ENCODE measurements at places on chromosomes 1 and 21. TPM values are rescaled to one million over a fixed set of nuclear protein-coding genes. Genes with fewer than 3 reads are reported as not detected.

- H3K4me3 ChIP-seq: peak overlapping the region; percentile 93
- no peaks in the 10 kb centered on the region for H3K27me3 ChIP-seq
- no peak for DNase-seq
- peaks cover 7% of the 10 kb centered on the region for H3K4me1 ChIP-seq
- H3K27ac ChIP-seq: no peak overlapping the region
Measured at GRCh38 chr1:151763990-151764389, 694 bp upstream of the MRPL9 start.

GRCh38 chr1:8649027-8649426, 168.4 kb downstream of the RERE start:
- H3K27me3 ChIP-seq: no peaks in the 10 kb centered on the region
- no peak overlapping the region for H3K27ac ChIP-seq
- H3K4me1 ChIP-seq: peaks cover 14% of the 10 kb centered on the region
- no peak overlapping the region for H3K4me3 ChIP-seq
- no peak for DNase-seq
- H3K36me3 ChIP-seq: no peaks in the 10 kb centered on the region

DNA sequence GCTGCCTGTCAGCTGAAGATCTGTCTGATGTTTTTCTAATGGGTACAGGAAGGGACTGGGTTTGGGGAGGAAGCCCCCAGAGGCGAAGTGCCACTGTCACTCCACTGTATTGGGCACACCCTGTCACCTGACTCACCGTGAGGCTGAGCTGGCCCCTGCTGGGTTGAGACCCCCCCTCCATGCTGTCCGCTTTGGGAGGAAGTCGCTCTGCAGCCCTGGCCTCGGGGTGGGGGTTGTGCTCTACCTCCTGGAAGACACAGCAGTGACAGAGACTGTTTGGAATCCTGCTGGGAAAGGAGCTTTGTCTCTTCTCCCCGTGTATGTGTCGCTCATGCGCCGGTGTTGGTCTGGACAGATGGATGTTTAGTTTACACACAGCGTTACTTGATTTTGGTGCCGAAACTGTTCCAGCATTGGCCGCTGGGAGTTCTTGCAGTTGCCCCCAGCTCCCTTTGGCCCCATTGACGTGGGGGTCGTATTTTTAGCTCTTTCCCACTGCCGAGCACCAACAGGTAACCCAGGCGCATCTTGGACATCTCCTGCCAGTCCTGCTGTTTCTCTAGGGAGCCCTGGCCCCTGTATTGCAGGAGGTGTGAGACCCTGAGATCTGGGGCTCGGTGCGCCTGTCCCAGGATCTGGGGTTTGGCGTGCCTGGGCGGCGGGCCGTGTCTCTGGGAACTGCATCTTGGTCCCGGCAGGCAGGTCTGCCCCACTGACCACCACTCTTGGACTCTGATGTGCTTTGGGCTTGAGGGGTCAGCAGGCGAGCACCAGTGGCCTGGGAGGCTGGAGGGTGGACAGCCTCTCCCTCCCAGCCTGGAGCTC, 30.3 kb downstream of the SLX9 start:
- H3K27ac ChIP-seq: no peak overlapping the region
- no peaks in the 10 kb centered on the region for H3K27me3 ChIP-seq
- H3K4me3 ChIP-seq: no peak overlapping the region
- H3K36me3 ChIP-seq: no peaks in the 10 kb centered on the region
- H3K4me1 ChIP-seq: no peaks in the 10 kb centered on the region

DNA sequence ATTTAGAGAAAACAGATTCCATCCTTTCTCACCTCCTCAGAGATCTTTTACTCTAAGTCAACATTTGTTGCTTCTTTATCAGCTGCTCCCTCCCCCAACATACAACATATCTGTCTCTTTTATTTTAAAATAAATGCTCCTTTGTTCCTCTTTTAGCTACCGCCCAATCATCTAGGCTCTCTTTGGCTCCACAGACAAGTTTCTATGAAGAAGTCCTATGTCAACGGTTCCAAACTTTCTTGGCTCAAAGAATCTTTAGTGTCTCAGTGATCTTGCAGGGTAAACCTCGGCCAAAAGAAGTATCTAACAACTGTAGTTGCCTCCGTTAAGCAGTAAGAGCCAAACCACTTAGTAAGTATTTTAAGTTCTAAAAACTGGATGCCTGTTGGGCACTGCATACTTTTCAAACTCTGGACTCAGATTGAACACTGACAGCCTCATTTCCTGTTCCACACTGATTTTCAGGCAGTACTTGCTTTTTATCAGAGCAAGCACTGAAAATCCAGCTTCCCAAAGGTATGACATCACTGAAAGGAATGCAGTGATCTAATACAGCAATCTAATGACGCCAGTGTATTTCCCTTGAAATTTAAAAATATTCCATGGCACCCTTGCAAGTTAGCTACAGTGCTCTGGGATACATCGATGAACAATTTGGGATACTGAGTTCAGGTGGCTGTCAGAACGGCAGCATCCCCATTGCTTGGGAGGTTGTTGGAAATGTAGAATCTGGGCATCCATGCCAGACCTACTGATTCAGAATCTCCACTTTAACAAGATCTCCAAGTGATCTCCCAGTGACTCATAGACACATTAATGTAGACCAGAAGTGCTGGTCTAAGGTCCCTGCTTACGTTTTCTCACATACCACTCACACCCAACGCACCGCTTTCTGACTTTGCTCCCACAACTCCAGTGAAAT, 26.8 kb downstream of the EGLN1 start:
- no peak for DNase-seq
- H3K4me1 ChIP-seq: no peaks in the 10 kb centered on the region
- H3K4me3 ChIP-seq: no peak overlapping the region
- H3K27ac ChIP-seq: no peak overlapping the region
- no peaks in the 10 kb centered on the region for H3K27me3 ChIP-seq

DNA sequence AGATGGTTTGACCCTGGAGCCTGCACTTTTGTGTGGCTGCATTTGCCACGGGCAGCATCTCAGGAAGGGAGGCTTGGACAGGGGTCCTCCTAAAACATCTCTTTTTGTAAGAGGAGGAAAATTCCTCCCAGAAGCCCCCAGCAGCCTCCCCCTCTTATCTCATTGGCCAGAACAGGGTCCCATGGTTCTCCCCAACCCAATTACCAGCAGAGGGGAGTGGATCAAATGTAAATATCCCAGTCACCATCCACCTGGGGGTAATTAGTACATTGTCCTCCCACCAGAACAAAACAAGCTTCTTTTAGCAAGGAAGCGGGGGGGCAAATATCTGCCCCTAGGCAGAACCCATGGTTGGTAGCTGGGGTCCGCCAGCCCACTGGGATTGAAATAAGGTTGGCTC, 44.7 kb upstream of the TENT5B start:
- no peaks in the 10 kb centered on the region for H3K27me3 ChIP-seq
- peaks cover 26% of the 10 kb centered on the region for H3K4me1 ChIP-seq
- peak overlapping the region; percentile 53 for H3K27ac ChIP-seq
- peak; percentile 28 for DNase-seq
- H3K36me3 ChIP-seq: no peaks in the 10 kb centered on the region
- H3K4me3 ChIP-seq: no peak overlapping the region

GRCh38 chr1:93798291-93798690, 80.7 kb downstream of the DNTTIP2 start:
- H3K36me3 ChIP-seq: no peaks in the 10 kb centered on the region
- H3K4me1 ChIP-seq: no peaks in the 10 kb centered on the region
- DNase-seq: no peak

- H3K27ac ChIP-seq: no peak overlapping the region
- peaks cover 62% of the 10 kb centered on the region for H3K27me3 ChIP-seq
- H3K36me3 ChIP-seq: no peaks in the 10 kb centered on the region
- DNase-seq: no peak
- no peak overlapping the region for H3K4me3 ChIP-seq
- no peaks in the 10 kb centered on the region for H3K4me1 ChIP-seq
Measured at GRCh38 chr1:165138960-165139359, 217.6 kb downstream of the LMX1A start.

GRCh38 chr1:47378147-47378546, 37.9 kb upstream of the FOXE3 start:
- H3K4me3 ChIP-seq: no peak overlapping the region
- H3K27me3 ChIP-seq: no peaks in the 10 kb centered on the region
- H3K4me1 ChIP-seq: no peaks in the 10 kb centered on the region
- H3K36me3 ChIP-seq: peaks cover 8% of the 10 kb centered on the region

- H3K4me1 ChIP-seq: no peaks in the 10 kb centered on the region
- H3K4me3 ChIP-seq: no peak overlapping the region
- no peak for DNase-seq
- H3K27me3 ChIP-seq: no peaks in the 10 kb centered on the region
- H3K27ac ChIP-seq: no peak overlapping the region
Measured at GRCh38 chr1:106360252-106360651, 696.2 kb upstream of the PRMT6 start.

Gene ENTREP3
- total RNA-seq: 4.8 TPM

DNA sequence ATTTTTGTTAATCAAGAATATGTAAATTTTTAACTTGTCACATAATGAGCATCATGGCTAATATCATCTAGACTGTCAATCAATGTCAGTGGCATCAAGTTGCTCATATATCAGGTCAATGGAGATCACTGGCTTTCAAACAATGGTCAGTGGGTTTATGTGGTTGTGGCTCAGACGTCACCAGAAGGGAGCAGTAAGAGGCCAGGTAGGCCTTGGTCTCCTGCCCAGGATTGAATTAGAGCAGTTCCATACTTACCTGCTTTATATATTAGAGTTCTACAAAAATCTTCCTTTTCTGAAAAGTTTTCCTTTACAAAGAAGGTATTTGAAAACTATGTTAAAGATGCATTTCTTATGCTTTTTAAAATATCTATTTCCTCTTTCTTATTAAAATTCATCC, 206.3 kb upstream of the B3GALT2 start:
- H3K4me3 ChIP-seq: no peak overlapping the region
- H3K27me3 ChIP-seq: no peaks in the 10 kb centered on the region
- no peak overlapping the region for H3K27ac ChIP-seq
- H3K36me3 ChIP-seq: no peaks in the 10 kb centered on the region

- no peaks in the 10 kb centered on the region for H3K36me3 ChIP-seq
- DNase-seq: no peak
- H3K27me3 ChIP-seq: peaks cover 54% of the 10 kb centered on the region
- H3K4me1 ChIP-seq: peaks cover 15% of the 10 kb centered on the region
Measured at GRCh38 chr1:18602533-18603211, 28.0 kb upstream of the PAX7 start.

GRCh38 chr1:94884507-94884906, 42.4 kb downstream of the CNN3 start:
- H3K36me3 ChIP-seq: no peaks in the 10 kb centered on the region
- peaks cover 52% of the 10 kb centered on the region for H3K4me1 ChIP-seq
- peak overlapping the region; percentile 85 for H3K27ac ChIP-seq

DNA sequence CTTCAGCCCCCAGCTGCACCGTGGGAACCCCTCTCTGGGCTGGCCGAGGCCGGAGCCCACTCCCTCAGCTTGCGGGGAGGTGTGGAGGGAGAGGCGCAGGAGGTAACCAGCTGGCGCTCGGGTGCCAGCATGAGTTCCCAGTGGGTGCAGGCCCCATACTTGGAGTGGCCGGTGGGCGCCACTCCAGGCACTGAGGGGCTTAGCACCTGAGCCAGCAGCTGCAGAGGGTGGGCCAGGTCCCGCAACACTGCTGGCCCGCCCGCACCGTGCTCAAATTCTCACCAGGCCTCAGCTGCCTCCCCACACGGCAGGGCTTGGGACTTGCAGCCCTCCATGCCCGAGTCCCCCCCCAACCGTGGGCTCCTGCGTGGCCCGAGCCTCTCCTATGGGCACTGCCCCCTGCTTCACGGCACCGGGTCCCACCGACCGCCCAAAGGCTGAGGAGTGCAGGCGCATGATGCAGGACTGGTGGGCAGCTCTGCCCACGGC, 47.2 kb downstream of the LRRC53 start:
- no peak overlapping the region for H3K27ac ChIP-seq
- H3K36me3 ChIP-seq: no peaks in the 10 kb centered on the region
- DNase-seq: no peak
- H3K4me3 ChIP-seq: no peak overlapping the region

DNA sequence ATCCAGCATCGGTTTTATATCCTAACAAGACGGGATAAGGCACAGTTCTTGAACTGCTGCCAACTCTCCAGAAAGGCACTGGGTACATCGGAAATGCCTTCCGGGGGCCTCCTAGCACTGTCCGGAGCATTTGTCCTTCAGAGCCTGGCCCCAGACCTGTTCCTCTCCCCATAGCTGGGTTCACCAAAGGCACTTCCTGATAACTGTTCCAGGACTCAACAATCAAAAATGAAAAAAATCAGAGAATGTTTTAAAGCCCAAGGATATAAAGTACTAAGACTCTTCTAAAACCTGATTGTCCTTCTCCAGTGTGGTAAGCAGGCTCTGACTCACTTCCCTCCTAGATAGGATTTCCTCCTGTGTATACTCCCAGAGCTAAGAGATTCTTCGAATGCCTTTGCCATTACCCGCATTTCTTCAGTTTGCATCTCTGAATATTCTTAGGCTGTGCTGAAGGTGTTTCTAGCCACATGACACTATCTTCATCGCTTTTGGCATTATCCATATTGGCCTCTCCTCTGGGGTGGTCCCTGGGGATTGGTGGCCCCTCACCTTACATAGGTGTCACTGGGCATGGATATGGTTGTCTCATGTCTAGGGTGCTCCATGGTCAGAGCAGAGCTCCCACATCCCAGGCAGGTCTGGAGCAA, 112.9 kb downstream of the ZBTB18 start:
- no peaks in the 10 kb centered on the region for H3K4me1 ChIP-seq
- no peaks in the 10 kb centered on the region for H3K27me3 ChIP-seq
- H3K27ac ChIP-seq: no peak overlapping the region
- DNase-seq: no peak

Gene CD101
- 0.28 TPM for total RNA-seq

GRCh38 chr1:48644190-48644900, 132.3 kb downstream of the BEND5 start:
- peak overlapping the region; percentile 38 for H3K27ac ChIP-seq
- H3K27me3 ChIP-seq: no peaks in the 10 kb centered on the region
- peaks cover 23% of the 10 kb centered on the region for H3K4me1 ChIP-seq
- peak overlapping the region; percentile 28 for H3K4me3 ChIP-seq
- peak; percentile 70 for DNase-seq

- H3K27ac ChIP-seq: no peak overlapping the region
- H3K4me3 ChIP-seq: no peak overlapping the region
- no peak for DNase-seq
- no peaks in the 10 kb centered on the region for H3K4me1 ChIP-seq
Measured at GRCh38 chr1:44590475-44590874, 83.8 kb downstream of the TMEM53 start.

DNA sequence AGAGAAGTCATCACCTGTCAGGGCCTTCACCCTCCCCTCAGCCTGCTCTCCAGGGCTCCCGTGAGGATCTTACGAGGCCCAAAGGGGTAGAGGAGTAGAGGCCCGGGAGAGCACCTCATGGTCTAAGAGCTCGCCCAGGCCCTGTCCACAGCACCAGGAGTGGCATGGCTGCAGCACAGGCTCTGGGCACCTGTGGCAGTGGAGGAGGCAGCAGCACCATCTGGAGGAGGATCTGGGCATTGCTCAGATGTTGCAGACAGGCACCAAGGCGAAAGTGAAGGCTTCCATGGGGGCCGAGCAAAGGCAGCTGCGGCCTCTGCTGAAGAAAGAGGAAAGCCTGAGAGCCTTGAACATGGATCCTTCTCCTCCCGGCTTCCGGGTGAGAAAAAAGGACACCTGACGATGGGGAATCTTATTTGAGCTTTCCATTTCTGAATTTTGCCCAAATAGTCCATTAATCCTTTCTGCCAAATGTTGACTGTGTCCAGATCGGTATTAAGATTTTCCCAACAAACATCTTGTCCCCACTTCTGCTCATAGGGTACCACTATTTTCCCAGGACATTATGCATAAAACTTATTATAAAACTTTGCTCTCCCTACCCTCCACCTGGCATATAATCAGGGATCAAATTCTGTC, 604.7 kb downstream of the PTPRC start:
- H3K27ac ChIP-seq: no peak overlapping the region
- no peaks in the 10 kb centered on the region for H3K36me3 ChIP-seq
- peak; percentile 63 for DNase-seq
